Putamen (tissue), 1 donor: ENCODE measurements at places on chromosomes 2 and 18.

GRCh38 chr2:30305235-30305634, 73.9 kb downstream of the LBH start:
- no peak for DNase-seq

GRCh38 chr2:219571311-219572236, at the start of gene OBSL1:
Gene OBSL1 (minus strand): TSS chr2:219571539. CDS start chr2:219571232, 307 bp downstream.
- DNase-seq: no peak

DNA sequence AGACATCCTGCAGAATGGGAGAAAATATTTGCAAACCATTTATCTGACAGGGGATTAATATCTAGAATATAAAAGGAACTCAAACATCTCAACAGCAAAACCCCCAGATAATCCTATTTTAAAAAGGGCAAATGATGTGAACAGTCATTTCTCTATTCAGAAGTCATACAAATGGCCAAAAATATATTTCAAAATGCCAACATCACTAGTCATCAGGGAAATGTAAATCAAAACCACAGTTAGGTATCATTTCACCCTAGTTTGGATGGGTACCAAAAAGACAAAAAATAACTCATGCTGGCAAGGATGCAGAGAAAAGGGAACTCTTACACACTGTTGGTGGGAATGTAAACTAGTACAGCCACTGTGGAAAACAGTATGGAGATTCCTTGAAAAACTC, 70.0 kb downstream of the TBR1 start:
- no peak for DNase-seq

DNA sequence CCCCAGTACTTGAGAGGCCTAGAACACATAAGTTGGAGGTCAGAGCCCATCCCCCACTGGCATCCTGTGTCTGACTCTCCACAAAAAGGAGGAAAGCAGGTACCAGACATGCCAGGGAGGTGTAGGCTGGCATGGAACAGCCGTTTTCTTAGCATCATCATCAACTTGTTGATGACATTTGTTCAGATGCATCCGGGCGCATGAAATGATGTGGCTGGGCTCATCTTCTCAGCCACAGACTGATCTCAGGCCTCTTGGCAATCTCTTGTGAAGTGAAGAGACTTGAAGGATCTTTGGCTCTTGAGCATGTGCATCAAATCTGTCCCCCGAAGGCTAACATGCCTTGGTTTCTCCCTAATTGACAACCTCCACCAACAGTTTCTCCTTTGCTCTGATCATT, 243.3 kb downstream of the TSN start:
- no peak for DNase-seq

DNA sequence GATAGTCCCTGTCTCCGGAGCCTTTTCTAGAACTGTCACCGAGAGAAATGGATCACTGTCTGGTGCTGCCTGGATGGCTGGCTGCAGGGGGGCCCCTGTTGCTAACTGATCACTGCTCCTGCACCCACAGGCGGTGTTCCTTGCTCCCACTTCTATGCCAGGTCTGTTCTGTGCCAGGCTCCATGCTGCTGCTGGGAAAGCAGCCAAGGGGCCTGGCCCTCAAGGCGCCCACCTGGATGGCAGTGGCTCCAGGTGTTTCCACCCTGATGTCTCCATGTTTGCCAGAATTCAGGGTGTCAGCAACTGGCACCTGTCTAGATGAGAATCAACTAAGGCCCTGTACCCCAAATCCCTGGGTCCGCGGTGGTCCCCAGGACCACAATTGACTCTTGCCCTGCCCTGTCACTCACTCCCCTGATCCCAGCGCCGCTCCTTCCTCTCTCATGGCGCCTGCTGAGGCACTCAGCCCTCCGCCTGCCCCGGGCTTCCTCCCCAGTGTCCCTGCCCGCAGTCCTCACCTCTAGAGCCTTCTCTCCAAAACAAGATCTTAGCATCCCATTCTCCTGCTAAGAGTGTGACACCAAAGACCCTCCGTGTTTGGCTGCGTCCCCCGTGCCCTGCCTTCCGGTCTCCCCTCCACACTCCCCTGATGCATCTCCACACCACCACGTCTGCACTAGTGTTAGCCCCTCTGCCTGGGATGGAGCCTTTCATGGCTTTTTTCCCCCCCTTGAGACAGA, 72.5 kb upstream of the OTOF start:
- DNase-seq: no peak
